ENCODE measurements at places on chromosomes 12 and 14.

DNA sequence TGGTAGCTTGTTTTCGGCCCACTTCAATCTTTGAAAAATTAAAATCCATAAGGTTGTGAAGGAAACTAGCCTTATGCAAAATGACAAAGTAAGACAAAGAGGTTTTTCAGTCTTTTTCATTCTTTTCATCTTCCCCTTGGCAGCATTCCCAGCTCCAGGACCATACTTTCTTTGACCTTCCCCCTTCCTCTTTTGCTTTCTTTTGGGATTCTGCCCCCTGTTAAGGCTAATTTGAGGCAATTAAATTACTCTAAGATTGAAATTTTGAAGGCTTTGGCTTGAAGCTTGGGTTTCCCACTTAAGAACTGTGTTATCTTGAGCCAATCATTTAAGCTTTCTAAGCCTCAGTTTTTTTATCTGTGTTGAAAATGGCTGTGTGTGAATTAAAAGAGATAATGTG, 124.9 kb downstream of the DACT1 start:
- no peaks in the 10 kb centered on the region for H3K4me1 ChIP-seq
- H3K27me3 ChIP-seq = no peaks in the 10 kb centered on the region
- no peaks in the 10 kb centered on the region for H3K36me3 ChIP-seq
- no peak overlapping the region for H3K27ac ChIP-seq

DNA sequence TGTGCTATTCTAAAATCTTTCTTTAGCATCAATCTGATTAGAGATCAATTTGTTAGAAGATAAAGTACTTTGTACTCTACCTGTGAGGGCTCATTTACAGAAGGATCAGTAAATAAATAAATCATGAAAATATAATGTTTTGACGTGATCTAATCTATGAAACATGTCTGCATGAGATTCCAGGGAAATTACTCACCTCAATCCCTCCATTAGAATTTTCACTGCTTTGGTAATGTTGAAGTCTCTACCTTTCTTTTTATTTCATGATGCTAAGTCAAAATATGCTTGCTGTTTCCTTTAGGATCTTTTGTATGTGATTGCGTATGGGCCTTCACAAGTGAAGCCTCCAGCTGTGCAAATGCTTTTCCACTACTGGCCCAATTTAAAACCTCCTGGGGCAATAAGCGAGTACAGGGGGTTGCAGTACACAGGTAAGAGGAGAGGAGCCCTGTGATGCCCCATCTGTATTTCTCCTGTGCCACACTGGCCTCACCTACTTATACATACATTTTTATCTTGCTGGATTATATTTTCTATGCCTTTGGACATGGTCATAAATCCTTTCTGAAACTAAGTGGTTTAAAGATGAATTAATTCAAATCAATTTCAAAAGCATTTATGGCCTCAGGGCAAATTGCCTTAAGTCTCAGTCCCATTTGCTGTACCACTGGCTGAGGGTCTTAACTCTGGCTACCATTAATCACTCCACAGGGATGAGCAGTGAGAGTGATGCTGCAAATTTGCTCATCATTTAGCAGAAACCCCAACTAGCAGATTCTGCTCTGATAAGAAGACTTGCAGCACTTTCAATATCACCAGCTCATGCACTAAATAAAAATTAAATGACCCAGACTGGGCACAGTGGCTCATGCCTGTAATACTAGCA, 66.4 kb downstream of the UNC79 start:
- H3K4me1 ChIP-seq = no peaks in the 10 kb centered on the region
- no peak overlapping the region for H3K4me3 ChIP-seq
- H3K27me3 ChIP-seq = no peaks in the 10 kb centered on the region
- H3K27ac ChIP-seq = no peak overlapping the region
- H3K36me3 ChIP-seq = no peaks in the 10 kb centered on the region

- DNase-seq = no peak
- H3K4me3 ChIP-seq = no peak overlapping the region
- H3K4me1 ChIP-seq = no peaks in the 10 kb centered on the region
- no peaks in the 10 kb centered on the region for H3K36me3 ChIP-seq
- H3K27me3 ChIP-seq = no peaks in the 10 kb centered on the region
These were observed 307.6 kb upstream of the GARIN2 start for GRCh38 chr14:66881596-66881995.

DNA sequence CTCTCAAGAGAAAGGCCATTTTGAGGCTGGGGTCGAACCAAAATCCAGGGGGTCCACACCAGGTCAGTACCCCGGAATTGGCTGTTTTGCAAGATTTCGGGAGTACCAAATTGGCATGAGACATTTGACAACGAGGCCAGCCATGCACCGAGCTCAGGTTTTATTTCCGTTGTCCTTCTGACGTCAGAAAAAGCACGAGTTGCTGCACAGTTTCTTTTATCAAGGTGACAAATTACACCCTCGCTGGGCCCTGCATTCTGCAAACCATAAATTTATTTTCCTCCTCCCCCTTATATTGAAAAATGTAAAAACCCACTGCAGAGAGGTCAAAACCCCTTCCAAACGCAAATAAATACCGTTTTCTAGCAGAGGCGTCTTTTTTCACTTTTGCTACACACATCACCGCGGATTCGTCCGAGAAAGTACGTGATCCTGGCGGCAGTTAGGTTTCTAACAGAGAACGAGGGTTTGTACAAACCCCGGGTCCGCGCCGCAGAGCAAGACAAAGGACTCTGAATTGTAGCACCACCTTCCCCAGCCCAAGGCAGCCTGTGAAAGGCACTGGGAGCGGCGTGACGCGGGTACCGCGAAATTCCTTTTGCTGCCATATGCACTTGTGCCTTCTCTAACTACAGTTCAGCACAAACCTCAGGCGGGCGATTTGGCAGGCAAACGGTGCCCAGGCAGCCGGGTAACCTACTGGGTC, 1.8 kb downstream of the SLC38A1 start:
- DNase-seq = no peak
- H3K27ac ChIP-seq = peak overlapping the region; percentile 84
- H3K4me1 ChIP-seq = peaks cover 14% of the 10 kb centered on the region
- no peaks in the 10 kb centered on the region for H3K36me3 ChIP-seq
- peak overlapping the region; percentile 60 for H3K4me3 ChIP-seq

GRCh38 chr12:114776731-114777442, 92.9 kb upstream of the TBX3 start:
- H3K36me3 ChIP-seq = no peaks in the 10 kb centered on the region
- DNase-seq = no peak
- H3K27ac ChIP-seq = no peak overlapping the region
- H3K4me3 ChIP-seq = no peak overlapping the region

DNA sequence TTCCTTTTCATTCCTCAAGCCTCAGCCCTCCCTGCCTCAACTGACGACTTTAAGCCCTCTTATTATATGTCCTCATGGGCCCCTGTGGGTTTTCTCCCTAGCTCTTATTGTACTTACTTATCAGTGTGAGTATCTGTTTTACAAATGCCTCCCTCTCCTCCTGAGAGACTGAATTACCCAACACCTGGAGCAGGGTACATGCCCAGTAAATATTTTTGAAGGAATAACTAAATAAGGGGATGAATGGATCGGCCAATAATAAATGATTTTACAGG, 95.8 kb upstream of the SLC35F4 start:
- peak overlapping the region; percentile 55 for H3K27ac ChIP-seq
- no peaks in the 10 kb centered on the region for H3K36me3 ChIP-seq
- DNase-seq = no peak

DNA sequence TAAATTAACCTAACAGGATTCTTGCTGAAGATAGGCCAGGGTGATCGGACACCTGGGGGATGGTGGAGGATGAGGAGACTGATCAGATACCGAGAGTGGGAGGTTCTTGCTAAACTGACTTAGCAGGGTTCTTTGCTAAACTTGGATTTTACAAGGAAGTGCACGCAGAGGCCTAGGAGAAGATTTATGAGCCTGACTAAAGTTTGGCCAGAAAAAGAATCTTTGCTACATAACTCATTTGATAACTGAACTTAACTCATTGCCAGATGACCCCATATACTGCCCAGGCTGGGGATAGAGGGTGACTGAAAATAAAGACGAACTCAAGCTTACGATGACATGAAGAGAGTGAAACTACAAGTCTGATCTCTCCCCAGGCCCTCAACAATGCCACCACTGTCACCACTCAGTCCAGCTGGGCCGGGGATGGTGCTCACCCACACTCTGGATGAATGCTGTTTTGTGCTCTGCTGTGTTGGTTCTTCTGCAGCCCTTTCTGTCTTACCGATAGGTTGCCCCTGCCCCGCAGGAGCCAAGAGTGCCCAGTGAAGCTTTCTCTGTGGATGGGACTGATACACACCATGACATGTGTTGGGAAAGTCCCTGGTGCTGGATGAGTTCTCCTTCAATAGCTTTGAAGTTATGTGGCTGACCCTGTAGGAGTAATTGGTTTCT, 29.0 kb downstream of the PPFIBP1 start:
- no peaks in the 10 kb centered on the region for H3K36me3 ChIP-seq
- no peak for DNase-seq
- no peak overlapping the region for H3K4me3 ChIP-seq
- H3K27me3 ChIP-seq = no peaks in the 10 kb centered on the region

- H3K27me3 ChIP-seq = no peaks in the 10 kb centered on the region
- no peak overlapping the region for H3K4me3 ChIP-seq
- no peak for DNase-seq
- H3K27ac ChIP-seq = no peak overlapping the region
These were observed 204.5 kb upstream of the PRKD1 start for GRCh38 chr14:30132196-30132595.

DNA sequence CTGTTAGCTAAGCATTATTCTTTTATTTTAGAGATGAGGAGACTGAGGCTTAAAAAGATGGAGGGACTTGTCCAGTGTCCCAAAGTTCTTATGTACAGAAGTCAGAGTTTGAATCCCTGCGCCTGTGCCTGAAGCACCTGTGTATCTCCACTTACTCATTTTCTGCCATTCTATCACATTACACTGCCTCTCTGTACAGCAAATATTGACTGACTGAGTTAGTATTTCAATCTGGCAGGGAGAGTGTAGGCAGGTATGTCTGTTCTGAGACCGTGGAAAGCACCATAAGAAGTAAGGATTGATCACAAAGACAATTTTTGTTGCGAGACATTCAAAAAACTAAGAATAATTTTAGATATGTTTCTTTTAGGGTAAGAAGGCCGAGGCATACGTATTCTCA, 162.7 kb downstream of the KITLG start:
- H3K4me1 ChIP-seq = no peaks in the 10 kb centered on the region
- H3K36me3 ChIP-seq = no peaks in the 10 kb centered on the region
- no peak overlapping the region for H3K4me3 ChIP-seq
- no peaks in the 10 kb centered on the region for H3K27me3 ChIP-seq
- DNase-seq = no peak
- H3K27ac ChIP-seq = no peak overlapping the region

GRCh38 chr12:52552681-52553195, at the start of gene KRT71:
KRT71 (minus strand) TSS chr12:52553145; CDS start chr12:52553077, 68 bp downstream.
- DNase-seq = no peak
- H3K36me3 ChIP-seq = no peaks in the 10 kb centered on the region
- H3K4me3 ChIP-seq = no peak within 1 kb of the TSS
- no peak within 1 kb of the TSS for H3K27ac ChIP-seq
- H3K4me1 ChIP-seq = no peaks in the 10 kb centered on the region

DNA sequence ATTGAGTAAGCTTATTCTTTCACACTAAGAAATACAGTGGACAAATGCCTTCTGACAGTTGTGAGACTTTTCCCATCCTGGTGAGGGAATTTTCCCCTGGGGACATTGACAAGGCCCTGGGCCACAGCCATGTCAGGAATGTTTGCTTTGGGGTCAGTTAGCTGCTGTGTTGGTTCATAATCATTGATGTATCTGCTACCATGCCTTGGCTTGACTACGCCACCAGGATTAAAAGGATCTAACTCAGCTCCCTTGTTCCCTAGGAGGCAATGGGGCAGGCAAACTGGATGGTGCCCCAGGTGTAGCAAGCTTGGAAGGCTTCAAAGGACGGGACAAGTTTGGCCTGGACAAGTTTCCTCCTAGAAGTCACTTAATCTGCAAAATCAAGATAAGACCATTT, 3.1 kb upstream of the CCDC88C start:
- H3K4me3 ChIP-seq = no peak overlapping the region
- H3K27ac ChIP-seq = no peak overlapping the region
- H3K27me3 ChIP-seq = no peaks in the 10 kb centered on the region
- DNase-seq = no peak
- H3K4me1 ChIP-seq = no peaks in the 10 kb centered on the region
- no peaks in the 10 kb centered on the region for H3K36me3 ChIP-seq

- no peaks in the 10 kb centered on the region for H3K36me3 ChIP-seq
- DNase-seq = no peak
- no peak overlapping the region for H3K4me3 ChIP-seq
- no peak overlapping the region for H3K27ac ChIP-seq
- no peaks in the 10 kb centered on the region for H3K27me3 ChIP-seq
These were observed 26.8 kb upstream of the ANP32D start for GRCh38 chr12:48445538-48445937.

- H3K36me3 ChIP-seq = no peaks in the 10 kb centered on the region
- H3K27me3 ChIP-seq = no peaks in the 10 kb centered on the region
- peak overlapping the region; percentile 16 for H3K27ac ChIP-seq
- no peaks in the 10 kb centered on the region for H3K4me1 ChIP-seq
These were observed 75.1 kb upstream of the ST8SIA1 start for GRCh38 chr12:22409377-22410164.

- H3K4me1 ChIP-seq = peaks cover 32% of the 10 kb centered on the region
- H3K36me3 ChIP-seq = no peaks in the 10 kb centered on the region
- no peak overlapping the region for H3K27ac ChIP-seq
- no peak for DNase-seq
- H3K27me3 ChIP-seq = no peaks in the 10 kb centered on the region
These were observed 7.9 kb downstream of the C2CD5 start for GRCh38 chr12:22536346-22536945.
